ENCODE measurements at places on chromosomes 11 and 22. TPM values are rescaled to one million over a fixed set of nuclear protein-coding genes. Genes with fewer than 3 reads are reported as not detected.

RTN4RL2 gene
- not detected for total RNA-seq

GAB4 gene
- not detected for total RNA-seq

HEPN1 gene
- total RNA-seq = not detected

NAALAD2 gene
- 0.22 TPM for total RNA-seq

ME3 gene
- total RNA-seq = 31.8 TPM

ST3GAL4 gene
- 11.8 TPM for total RNA-seq

PANX3 gene
- total RNA-seq = not detected

CNTF gene
- total RNA-seq = 1.5 TPM

OR5P2 gene
- total RNA-seq = not detected

SLC22A25 gene
- not detected for total RNA-seq

OR52E8 gene
- not detected for total RNA-seq

OR8D4 gene
- total RNA-seq = 0.32 TPM
